Naive thymus-derived CD4-positive, alpha-beta T cell (primary cell): ENCODE measurements at places on chromosomes 13 and 19.

DNA sequence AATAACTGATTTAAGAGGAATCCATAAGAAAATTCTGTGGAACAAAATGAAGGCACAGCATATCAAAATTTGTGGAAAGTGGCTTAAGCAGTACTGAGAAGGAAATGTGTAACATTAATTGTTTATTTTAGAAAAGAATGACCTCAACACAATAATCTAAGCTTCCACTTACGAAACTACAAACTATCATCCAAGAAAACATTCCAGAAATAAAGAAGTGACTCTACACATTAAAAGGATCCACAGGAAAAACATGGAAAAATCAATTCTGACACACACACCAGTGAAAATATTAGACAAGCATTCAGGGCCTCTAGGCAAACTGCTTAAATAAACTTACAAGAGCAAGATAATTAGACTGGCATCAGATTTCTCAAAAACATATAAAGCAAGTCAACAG is 14.0 kb downstream of the EXOSC8 start:
- DNase-seq = no peak

GRCh38 chr13:94917824-94918223 is 205.5 kb upstream of the SOX21 start:
- no peak for DNase-seq

GRCh38 chr19:19105365-19106055 is 32.8 kb downstream of the TMEM161A start:
- no peak for DNase-seq

GRCh38 chr19:56969759-56970178 is 129.2 kb upstream of the PEG3 start:
- DNase-seq = no peak

- DNase-seq = no peak
Measured at GRCh38 chr13:78012046-78012445, 93.4 kb upstream of the EDNRB start.

GRCh38 chr13:110978390-110978789 is 63.5 kb upstream of the ANKRD10 start:
- DNase-seq = no peak

DNA sequence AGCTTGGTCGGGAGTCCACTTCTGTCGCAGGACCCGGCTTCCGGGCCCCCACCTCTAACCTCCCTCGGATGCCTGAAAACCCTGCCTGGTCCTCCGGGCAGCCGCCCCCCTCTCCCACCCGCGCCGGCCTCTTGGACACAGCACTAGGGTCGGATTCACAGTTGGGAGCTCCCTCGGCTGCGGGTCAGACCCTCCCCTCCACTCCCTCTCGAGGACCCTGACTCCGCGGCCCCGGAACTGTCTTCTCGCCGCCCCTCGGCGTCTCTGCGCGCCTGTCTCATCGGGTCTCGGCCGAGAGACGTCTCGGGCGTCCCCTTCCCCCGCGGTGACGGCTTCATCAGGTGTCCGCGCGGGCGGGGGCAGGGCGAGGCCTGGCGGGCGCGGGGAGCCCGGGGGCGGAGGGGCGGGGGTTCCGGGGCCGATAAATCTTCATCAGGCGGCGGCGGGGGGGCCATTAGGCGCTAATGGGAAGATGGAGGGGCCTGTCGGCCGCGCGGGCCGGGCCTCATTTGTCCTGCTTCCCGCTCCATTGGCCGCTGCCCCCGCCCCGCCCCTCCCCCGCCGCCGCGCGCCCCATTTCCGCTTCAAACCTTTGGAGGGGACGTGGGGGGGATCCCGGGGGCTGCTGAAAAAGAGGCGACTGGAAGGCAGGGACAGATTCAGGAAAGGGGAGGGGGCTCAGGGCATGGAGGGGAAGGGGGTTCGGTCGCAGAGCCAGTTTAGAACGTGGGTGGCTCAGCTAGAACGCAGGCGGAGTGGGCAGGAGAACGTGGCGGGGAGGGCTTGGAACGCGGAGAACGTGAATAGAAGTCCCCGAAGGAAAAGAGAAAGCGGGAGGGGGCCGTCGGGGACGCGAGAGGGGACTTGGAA is 11.8 kb upstream of the ERFL start:
- DNase-seq = no peak

GRCh38 chr19:13604902-13605586 is 98.8 kb upstream of the CACNA1A start:
- no peak for DNase-seq

DNA sequence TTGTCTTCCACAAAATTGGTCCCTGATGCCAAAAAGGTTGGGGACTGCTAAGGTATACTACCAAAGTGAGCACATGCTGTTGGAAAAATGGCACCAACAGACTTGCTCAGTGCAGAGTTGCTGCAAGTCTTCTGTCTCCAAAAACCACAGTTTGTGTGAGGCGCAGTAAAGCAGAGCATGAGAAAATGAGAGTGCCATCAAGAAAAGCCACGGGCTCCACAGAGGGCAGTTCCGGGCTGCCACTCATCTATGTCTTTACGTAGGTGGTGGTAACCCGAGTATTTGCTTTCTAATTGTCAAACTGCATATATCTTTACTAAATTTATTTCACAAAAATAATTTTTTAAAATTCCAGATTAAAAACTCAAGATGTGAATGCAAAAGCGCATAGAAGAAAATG is 123.8 kb downstream of the RNF17 start:
- no peak for DNase-seq

DNA sequence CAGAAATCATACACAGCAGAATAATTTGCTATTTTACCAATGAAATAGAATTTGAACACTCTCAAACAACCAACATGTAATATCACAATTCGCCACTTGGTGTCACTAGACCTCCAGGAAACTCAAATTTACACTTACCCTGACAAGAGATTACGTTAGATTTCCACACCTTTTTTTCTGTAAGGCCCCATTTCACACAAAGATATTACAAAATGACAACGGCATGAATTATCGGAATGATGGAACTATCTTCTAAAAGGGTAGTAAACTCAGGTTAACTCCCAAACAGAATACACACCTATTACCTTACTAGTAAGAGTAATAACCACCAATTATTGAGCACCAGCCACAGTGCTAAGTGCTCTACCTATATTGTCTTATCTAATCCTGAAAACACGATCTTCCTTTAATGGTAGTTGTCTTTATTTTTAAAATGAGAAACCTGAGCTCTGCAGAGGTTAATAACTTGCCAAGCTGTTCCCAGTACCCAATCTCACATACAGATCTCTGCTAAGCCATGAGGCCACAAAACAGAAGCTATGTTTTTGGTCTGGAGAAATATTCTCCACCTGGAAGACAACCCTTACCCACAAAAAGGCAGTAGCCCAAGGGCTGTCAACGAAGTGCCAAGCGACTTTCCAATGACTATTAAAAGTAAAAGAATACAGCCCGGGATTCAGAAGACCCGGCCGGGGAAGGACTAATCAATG is 152.4 kb downstream of the DCLK1 start:
- no peak for DNase-seq

GRCh38 chr13:103788061-103788652 is 721.9 kb upstream of the SLC10A2 start:
- DNase-seq = no peak

DNA sequence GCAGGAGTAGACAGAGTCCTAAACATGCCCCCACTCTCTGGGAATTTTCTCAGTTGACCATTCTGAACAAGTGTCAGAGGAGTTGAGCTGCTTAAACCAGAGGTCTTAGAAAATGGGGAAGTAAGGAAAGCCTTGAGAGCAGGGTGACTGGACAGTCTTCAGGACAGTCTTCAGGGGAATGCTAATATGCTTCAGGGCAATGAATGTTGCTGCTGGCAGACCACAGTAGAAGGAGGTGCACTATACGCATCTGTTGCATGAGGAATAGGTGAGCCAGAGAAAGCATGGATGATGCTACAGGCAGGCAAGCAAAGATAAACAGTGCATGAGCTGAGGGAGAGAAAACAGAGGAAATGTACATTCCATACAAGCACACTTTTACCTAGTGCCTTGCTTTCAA is 196.6 kb upstream of the GPR12 start:
- DNase-seq = no peak

- no peak for DNase-seq
Measured at GRCh38 chr13:92743992-92744391, 482.6 kb upstream of the GPC6 start.

- no peak for DNase-seq
Measured at GRCh38 chr19:53131727-53132126, 983 bp downstream of the ZNF415 start.

DNA sequence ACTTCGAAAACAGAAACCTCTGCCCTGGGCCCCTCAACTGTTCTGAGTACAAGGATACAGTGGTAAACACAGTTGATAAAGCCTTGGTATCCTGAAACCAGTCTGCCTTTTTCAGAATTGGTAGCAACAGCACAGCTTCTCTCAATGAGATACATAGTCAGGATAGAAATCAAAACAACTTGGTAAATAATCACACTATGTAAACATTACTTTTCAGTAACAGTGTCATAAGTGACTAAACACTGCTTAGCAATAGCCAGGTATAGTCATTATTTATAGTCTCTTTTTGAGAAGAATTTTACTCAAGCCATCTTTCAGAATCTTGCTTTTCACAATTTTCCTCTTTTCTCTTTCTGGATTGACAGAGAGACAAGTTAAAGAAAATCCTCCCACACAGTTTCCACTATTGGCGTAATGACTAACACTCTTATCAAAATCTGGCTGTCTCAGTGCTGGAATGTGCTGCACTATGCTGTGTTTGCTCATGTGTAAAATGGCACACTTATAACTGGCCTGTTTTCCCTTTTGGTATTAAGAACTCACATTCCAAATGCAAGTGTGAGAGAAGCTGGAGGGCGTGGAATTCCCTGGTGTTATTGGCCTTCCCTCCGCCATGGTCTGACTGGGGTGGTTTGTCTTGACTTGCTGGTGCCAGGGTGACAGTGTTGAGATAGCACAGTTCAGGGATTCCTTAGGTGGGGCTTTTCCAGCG is 368.8 kb downstream of the TDRD3 start:
- no peak for DNase-seq

- DNase-seq = no peak
Measured at GRCh38 chr19:17762505-17763229, 11.4 kb downstream of the FCHO1 start.

DNA sequence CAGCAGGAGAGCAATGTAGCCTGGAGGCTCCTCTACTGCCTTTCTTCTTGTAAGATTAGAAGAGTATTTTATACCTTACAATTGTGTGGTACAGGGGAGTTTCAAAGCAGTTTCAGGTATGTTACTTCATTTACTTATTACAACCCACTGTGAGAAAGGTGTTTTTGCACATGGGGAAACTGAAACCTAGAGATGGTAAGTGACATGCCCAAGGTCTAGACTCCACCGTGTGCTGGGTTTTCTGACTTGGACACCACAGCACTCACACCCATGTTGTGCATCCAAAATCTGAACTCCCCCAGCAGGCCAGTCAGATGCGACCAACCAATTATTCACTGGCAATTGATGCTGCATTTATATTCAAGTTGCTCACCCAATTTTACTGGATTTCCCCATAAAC is 22.8 kb downstream of the ERICH6B start:
- no peak for DNase-seq

GRCh38 chr19:34246340-34246739 is 8.0 kb upstream of the GARRE1 start:
- no peak for DNase-seq

DNA sequence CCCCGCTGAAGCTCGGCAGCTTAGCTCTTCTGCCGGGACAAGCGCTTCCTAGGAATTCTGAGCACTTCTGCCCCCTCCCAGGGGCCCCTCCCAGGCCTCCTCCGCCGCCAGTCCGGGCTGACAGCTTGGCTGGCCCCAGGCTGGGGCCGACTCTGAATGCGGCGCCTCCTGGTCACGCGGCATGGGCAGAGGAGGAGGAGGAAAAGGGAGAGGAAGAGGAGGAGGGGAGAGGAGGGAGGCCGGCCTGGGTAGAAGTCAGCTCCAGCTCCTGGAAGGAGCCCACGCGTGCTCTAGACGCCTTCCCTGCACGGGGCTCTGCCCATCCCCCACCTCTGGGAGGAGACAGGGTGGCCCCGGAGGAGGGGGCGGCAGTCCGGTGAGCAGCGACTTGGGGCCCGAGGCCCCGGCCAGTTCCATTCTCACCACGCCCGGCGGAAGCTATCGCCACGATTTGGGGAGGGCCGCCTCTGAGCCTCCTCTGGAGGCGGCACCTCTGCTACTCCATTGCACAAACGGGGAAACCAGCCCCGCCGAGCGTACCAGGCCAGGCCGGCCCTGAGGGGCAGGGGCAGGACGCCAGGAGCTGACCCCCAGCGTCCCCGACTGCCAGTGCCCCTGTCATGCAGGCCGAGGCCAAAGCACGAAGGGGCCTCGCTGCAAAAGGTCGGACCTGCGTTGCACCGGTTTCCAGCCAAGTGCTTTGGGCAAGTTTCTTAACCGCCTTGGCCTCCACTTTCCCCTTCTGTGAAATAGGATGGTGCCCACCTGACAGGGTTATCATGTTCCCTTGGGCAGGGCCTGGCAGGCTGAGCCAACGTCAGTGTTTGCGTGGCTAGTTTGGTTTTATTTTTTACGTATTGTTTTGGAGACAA is 31.6 kb downstream of the CCNE1 start:
- no peak for DNase-seq

DNA sequence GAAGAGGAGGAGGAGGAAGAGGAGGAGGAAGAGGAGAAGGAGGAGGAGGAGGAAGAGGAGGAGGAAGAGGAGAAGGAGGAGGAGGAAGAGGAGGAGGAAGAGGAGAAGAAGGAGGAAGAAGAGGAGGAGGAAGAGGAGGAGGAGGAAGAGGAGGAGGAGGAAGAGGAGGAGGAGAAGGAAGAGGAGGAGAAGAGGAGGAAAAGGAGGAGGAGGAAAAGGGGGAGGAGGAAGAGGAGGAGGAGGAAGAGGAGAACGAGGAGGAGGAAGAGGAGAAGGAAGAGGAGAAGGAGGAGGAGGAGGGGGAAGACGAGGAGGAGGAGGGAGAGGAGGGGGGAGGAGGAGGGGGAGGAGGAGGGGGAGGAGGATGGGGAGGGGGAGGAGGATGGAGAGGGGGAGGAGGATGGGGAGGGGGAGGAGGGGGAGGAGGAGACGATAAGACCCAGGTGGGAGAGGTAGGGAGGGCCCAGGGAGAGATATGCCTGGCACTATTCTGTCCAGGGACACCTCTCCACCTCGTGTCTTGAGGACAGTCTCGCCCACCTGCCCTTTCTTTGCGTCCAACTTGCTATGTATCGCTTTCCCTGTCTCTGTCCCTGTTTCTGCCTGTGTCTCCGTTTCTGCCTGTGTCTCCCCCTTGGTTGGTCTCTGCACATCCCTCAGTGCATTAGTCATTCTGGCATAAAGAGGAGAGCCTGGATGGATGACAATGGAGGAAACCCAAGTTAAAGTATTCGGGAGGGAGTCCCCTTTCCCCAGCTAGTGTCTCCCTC is 7.1 kb upstream of the KLK5 start:
- no peak for DNase-seq

- DNase-seq = no peak
Measured at GRCh38 chr19:19823916-19824315, 2.4 kb upstream of the ZNF506 start.

DNA sequence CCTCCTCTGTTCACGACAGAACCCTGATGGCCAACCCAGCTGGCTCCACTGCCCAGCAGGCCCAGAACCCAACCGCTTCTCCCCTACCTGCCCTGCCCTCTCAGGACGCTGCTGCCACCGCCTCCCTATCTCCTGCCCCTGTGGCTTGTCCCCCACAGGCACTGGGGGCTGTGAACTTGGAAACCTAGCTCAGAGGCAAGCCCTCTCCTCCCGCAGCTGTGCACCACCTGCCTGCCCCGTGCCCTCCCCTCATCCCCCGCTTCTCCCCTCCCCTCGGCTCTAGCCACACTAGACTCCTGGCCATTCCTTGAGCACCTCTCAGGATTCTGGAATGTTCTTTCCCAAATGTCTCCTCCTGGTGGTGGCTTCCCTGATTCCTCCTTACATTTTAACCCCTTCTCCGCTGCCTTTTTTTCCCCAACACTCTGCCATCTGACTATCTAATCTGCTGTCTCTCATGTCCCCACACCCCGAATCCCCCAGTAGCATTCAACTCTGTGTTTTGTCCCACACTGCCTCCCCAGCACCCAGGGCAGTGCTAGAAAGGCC is 6.7 kb downstream of the NANOS3 start:
- no peak for DNase-seq
